ENCODE measurements at places on chromosomes 2 and 18.
A peak's percentile ranks its signal among the peaks of the same experiment; 100 is the strongest.

DNA sequence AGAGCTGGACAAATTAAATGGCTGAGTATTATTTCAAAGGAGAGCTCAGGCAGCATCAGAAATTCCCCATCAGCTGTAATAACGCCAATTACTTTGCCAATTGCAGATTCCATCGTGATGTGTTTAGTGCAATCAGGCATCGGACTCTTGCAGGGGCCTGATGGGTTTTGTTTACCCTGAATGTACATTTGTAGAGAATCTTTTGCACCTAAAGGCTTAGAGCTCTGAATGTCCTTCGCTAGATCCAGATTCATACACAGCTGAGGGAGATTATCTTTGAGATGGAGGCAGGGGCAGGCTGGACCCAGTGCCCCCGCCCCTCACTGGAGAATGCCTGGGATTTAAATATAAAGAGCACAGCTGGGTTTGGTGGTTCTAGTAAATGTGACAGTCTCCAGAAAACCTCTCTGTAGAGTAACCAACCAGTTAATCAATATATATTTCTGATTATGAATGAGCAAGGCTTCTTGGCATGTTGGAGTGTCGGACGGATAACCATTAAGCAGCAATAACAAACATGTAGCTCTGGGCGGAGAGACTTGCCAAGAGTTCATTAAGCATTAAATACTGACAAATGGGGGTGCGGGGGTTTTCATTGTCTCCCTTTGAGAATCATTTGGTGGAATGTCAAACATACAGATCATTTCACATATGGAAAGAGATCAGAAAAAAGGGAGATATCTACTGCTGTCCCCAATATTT is 200.9 kb downstream of the SETBP1 start:
- DNase-seq = no peak

- DNase-seq = no peak
Observed at GRCh38 chr2:72204786-72205503, 57.3 kb upstream of the CYP26B1 start.

GRCh38 chr2:218364196-218364595 is 7.5 kb downstream of the CATIP start:
- no peak for DNase-seq

GRCh38 chr2:154688373-154688772 is 10.1 kb upstream of the KCNJ3 start:
- DNase-seq = no peak

- DNase-seq = no peak
Observed at GRCh38 chr2:234858145-234858544, 93.7 kb upstream of the SH3BP4 start.

DNA sequence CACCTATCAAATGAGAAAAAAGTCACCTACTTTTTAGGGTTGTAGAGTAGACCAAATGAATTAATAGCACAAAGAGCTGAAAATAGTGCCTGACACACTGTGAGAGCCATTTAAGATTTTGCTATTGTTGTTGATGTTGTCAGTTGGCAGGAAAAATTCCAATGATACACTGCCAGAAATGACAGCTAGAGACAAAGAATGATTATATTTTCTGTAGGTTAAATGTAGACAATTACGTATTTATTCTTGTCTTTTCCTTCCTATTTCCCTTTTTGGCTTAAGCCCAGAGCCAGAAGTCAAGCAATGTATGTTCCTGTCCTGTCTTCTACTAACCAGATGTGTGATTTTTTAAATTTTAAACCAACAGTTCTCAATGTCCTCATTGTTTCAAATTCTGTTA is 17.2 kb downstream of the NRXN1 start:
- no peak for DNase-seq

DNA sequence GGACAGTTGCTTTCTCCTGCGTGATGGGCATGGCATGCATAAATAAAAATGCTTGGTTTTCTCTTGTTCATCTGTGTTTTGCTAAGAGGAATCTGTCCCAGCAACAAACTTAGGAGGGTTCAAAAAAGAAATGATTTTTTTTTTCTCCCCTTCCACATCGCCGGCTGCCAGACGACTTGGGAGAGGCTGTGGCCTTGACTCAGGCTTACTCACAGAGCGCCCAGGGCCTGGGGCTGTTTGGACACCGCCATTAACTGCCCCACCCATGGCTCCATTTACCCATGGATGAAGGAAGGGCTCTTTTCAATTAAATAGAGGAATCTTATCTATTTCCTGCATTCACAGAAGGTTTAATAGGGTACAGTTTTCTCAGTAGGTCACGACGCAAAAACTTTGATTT is 22.3 kb upstream of the SERPINB5 start:
- DNase-seq = no peak

- no peak for DNase-seq
Observed at GRCh38 chr2:111017034-111017622, 103.6 kb upstream of the BCL2L11 start.

DNA sequence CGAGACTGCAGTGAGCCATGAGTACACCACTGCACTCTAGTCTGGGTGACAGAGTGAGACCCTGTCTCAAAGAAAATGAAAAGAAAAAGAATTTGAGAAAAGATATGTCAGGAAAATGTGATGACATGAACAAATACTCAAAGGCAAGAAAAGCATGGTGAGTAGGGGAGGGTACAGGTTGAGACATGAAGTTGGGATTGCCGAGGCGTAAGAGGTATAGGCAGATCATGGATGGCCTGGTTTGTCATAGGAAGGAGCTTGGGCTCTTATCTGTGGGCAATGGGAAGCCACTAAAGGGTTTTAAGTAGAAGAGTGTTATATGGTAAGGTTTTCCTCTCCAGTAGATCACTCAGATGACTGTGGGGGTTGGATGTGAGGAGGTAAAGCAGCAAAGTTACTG is 32.3 kb downstream of the SPAST start:
- DNase-seq = no peak

- no peak for DNase-seq
Observed at GRCh38 chr18:48922801-48923730, 27.7 kb downstream of the SMAD7 start.

DNA sequence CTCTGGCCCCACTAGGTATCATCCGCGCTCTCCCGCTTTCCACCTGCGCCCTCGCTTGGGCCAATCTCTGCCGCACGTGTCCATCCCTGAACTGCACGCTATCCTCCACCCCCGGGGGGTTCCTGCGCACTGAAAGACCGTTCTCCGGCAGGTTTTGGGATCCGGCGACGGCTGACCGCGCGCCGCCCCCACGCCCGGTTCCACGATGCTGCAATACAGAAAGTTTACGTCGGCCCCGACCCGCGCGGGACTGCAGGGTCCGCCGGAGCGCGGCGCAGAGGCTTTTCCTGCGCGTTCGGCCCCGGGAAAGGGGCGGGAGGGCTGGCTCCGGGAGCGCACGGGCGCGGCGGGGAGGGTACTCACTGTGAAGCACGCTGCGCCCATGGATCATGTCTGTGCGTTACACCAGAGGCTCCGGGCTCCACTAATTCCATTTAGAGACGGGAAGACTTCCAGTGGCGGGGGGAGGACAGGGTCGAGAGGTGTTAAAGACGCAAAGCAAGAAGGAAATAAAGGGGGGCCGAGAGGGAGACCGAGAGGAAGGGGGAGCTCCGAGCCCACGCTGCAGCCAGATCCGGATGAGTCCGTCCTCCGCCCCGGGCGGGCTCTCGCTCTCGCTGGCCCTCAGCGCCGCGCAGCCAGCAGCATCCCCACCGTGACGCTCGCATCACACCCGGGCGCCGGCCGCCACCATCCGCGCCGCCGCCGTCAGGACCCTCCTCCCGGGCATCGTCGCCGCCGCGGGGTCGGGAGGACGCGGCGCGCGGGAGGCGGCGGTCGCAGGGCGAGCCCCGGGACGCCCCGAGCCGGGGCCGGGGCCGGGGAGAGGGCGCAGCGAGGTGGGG is 664 bp downstream of the NETO1 start:
- peak; percentile 47 for DNase-seq

DNA sequence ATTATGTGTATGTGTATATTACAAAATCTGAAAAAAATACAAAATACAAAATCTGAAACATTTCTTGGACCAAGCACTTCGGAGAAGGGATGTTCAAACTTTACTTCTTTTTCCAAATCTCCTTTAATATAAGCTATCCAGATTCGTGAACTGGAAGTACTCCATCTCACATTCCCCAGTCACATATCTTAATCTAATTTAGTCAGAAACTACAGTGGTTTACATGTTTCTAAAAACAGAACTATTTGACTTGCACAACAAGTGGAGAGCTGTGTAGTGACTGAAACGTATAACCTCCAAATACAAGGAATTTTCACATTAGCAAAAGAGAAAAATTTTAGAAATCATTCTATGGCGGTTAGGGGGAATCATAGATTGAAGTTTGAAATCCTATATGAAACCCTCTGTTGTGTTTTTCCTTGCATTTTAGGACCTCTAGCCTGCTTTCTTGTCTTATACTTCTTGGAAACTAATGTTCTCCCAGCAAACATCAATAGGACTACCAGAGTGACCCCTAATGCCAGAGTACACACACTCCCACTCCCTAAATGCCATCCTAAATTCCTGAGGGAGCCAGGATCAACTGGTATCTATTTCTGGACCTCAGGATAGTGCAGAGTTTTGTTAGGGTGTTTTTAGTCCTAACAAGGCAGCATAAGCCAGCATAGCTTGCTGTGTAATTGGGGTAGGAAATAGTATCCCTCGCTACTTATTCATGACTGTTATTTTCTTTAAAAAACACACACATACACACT is 30.2 kb upstream of the ROCK1 start:
- no peak for DNase-seq

DNA sequence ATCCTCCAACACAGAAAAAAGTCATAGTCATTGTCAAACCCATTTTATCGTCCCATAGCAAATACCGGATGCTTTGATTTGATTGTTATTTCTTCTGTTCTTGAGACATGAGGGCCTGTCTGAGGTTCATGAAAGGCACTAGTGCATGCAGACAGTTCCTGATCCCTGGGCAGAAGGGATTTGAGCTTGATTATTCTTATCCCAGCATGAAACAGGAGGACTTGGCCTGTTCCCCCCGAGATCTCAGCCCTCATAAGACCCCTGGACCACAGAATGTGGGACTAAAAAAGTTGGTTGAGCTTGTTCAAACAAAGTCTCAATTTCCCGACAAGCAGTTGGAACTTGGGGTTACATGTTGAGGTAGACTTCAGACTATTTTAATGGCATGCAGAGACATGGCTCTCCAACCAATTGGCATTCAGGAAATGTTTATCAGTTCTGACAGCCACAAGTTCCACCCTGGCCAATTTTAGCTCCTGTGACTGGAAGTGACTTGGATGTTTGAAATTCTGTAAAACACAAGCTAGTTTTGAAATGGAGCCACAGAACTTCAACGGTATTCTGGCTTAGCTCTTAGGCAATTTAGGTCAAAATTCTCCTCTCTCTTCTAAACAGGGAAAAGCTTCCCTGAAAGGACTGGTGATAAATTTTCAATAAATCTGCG is 366.9 kb upstream of the SLC14A2 start:
- no peak for DNase-seq

GRCh38 chr2:45134726-45135125 is 125.5 kb upstream of the SIX2 start:
- DNase-seq = peak; percentile 10

DNA sequence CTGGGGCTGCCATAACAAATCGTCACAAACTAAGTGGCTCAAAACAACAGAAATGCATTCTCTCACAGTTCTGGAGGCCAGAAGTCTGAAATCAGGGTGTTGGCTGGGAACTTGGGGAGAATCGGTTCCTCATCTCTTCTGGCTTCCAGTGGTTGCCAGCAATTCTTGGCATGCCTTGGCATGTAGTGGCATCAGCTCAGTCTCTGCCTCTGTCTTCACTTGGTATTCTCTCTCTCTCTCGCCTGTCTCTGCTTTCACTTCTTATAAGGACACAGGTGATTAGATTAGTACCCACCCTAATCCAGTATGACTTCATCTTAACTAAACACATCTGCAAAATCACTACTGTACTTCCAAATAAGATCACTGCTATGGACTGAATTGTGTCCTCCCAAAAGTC is 695.4 kb upstream of the ID2 start:
- no peak for DNase-seq

- peak; percentile 31 for DNase-seq
Observed at GRCh38 chr2:176157499-176158185, 535 bp downstream of the HOXD3 start.

DNA sequence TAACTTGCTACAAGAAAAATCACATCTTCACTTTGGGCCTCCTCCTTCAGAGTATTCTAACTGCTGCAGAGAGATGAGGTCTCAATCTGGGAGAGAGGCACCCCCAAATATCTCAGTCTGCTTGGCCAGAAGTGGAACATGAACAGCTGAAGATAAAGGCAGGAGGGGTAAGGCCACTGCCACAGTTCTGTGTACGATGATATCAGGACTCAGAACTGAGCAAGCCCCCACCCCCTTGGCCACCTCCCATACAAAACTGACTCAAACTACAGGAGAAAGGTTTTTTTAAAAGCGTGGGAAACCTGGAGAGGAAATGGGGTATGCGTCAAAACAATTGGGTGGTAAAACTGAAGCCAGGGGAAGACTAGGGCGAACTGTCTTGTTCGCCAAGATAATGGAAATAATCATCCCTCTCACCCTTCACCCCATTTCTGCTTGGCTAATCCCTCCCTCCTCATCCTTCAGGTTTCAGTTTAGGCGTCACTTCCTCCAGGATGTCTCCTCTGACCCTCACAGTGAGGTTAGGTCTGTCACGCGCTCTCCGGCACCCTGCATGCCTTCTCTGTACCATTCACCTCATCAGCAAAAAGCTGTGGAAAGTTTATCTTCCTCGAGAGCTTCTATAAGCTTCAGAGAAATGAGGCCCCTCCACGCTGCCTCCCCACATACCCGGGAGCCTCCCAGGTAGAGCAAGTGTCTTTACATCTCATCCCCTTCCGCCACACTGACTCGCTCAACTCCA is 64.4 kb downstream of the SFXN5 start:
- DNase-seq = no peak

DNA sequence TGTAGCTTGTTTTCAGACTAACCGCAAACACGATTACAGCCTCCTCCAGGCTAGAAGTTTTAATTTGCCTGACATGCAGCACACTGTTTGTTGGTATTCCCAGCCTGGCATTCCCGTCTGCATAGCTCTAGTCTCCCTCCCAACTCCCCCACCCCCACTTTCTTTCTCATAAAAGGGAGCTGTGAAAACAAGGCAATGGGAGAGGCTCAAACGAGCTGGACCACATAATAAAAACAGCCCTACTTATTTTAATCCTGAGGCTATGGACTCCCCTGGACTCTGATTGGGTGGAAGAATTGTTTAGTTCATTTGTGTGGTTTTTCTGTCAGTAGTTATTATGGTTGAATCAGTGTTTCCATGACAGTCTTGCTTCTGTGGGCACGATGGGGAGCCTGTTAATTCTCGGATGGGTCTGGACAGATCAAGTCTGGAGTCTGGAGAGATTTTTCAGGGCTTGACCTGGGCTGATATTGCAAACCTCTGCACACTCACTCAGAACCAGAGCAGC is 1.2 kb downstream of the STON1 start:
- DNase-seq = no peak

DNA sequence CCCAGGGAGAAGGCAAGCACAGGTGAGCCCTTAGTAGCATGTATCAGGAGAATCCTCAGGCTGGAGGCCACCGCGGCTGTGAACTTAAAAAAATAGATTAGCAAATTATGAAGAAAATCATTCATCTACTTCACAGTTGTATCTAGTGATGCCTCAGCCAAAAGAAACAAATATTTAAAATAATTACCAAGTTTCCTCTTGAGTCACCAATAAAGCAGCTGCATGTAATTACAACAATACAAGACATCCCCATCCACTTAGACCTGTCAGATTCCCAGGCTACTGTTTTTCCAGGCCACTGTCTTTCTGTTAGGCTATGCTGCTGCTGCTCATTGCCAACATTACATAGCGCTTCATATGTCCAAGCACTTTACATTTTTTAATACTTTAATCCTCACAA is 54.6 kb upstream of the PHLPP1 start:
- DNase-seq = no peak

All from B cell (primary cell).